Adrenal gland (tissue), 19 donors: ENCODE measurements at places on chromosomes 1 and 21. TPM values are rescaled to one million over a fixed set of nuclear protein-coding genes. Genes with fewer than 3 reads are reported as not detected.
A peak's percentile ranks its signal among the peaks of the same experiment; 100 is the strongest.

Gene SV2A
- total RNA-seq: 10.1 TPM

Gene MSH4
- 0.32 TPM for total RNA-seq

Gene CDK18
- 31.3 TPM for total RNA-seq

Gene PLEKHA6
- total RNA-seq: 8.1 TPM

Gene NUDT4B
- 42.1 TPM for total RNA-seq

Gene USP25
- 46.1 TPM for total RNA-seq

Gene C8B
- not detected for total RNA-seq

Gene LINGO4
- total RNA-seq: not detected

- DNase-seq: no peak
Observed at GRCh38 chr1:216606047-216606637, 117.1 kb downstream of the ESRRG start.

- no peak for DNase-seq
Observed at GRCh38 chr1:12168451-12169160, 1.8 kb downstream of the TNFRSF1B start.

GRCh38 chr1:245096311-245097066 is 58.3 kb upstream of the KIF26B start:
- peak; percentile 21 for DNase-seq

- DNase-seq: no peak
Observed at GRCh38 chr1:150121236-150121862, 28.4 kb upstream of the PLEKHO1 start.

DNA sequence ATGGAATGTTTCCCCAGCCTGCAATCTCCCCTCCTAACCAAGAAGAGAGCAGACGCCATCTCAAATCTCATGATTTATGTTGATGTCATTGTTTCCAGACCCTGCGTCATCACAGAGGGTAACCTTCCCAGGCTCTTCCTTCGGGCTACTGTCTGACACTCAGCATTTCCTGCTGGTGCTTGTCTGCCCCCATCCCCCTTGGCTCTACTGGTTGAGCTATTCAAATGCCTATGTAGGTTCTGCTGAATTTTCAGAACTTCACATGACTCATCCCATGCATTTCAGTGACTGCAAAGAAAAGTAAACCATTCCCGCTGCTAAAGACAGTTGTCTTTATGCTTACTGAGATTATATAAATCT is 24.8 kb upstream of the ITPKB start:
- no peak for DNase-seq

DNA sequence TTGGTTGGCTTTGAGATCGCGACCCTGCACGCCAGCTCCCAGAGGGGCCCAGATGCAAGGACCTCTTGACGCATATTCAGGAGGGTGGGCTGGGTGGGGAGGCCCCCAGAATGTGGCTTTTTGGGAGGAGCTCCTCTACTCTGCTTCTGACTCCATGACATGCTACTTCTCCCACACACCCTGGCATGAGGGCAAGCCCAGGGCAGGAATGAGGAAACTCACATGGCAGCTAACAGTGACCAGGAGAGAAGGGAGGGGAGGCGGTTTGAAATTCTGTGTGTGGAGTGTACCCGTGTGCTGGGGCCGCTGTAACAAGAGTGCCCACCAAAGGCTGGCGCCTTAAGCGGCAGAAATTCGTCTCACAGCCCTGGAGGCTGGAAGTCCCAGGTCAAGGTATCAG is 61.3 kb upstream of the GPR153 start:
- DNase-seq: no peak

- DNase-seq: no peak
Observed at GRCh38 chr1:212618466-212619210, 10.1 kb downstream of the ATF3 start.

- DNase-seq: peak; percentile 51
Observed at GRCh38 chr21:44816761-44817505, 929 bp downstream of the SUMO3 start.

DNA sequence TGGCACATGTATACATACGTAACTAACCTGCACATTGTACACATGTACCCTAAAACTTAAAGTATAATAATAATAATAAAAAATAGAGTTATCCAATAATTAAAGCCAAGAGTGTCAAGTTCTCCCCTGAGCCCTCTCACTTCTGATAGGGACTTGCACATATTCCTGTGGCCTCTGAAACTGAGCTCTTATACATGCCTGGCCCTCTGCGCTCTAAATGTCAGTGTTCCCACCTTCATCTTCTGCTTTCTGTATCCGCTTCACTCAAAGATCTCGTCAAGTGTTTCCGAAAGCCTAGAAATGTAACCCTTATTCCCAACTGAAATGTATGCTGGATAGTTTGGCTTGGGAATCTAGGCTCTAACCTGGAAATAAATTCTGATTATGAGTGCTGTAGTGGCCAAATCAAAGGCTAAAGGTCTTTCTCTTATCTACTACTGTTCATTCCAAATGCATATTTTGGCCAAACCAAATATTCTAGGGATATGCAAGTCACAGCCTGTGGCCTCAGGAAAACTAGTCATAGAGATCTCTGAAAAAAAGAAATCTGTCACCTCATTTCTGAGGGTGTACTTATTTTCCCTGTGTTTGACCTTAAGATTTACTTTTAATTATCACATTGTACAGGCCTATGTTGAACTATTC is 99.5 kb upstream of the LYPLAL1 start:
- DNase-seq: no peak

GRCh38 chr21:37534431-37534830 is 167.9 kb downstream of the DYRK1A start:
- peak; percentile 27 for DNase-seq

- no peak for DNase-seq
Observed at GRCh38 chr1:234840843-234841242, 230.9 kb upstream of the IRF2BP2 start.

- peak; percentile 38 for DNase-seq
Observed at GRCh38 chr1:166479052-166479631, 312.3 kb upstream of the FAM78B start.

DNA sequence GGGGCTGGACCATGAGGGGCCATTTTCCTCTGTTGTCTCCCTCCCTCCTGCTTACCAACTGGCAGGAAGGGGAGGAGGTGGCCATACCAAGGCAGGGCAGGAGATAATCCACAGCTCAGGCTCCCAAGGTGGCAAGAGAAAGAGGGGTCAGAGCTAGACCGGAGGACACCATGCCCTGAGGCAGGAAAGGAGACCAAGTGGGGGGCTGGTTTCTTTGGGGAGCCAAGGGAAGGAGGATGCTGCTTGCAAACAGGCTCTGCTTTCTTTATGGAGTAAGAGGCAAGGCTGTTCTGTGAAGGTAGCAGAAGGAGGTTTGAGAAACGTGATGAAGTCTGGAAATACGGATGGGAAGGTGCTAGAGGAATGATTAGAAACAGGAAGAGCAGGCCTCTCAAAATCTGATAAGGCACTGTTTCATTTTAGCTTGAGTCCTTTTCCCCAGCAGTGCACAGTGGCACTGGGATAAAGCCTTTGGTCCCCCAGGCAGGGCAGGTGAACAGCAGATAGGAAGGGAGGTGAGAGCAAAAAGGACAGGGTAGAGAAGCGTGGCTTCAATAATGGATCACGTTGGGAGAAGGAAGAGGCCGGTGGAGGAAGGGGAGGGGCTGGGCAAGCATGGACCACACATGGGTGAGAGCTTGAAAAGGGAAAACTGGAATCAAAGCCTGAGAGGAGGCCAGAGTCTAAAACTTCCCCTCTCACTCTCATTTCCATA is 44.2 kb upstream of the GALNT2 start:
- no peak for DNase-seq

GRCh38 chr21:14711287-14711686 is 165.2 kb upstream of the SAMSN1 start:
- DNase-seq: no peak

DNA sequence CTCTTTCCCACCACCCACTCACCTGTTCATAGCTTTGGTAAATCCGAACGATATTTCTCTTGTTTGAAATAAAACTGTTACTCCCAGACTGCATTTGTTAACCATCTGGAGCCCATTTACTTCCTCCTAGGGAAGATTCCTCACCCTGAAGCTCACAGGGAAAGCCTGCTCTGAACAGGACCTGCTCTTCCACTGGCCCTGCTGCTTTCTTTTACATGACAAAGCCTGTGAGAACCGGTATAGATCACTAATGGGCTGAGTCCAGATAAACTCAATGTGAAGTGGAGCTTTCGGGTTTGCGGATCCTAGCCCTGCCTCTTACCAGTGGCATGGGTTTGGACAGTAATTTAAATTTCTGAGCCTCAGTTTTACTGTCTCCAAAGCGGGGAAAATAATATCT is 45.2 kb downstream of the FAM163A start:
- DNase-seq: no peak

GRCh38 chr1:241844593-241844992 is 3.4 kb upstream of the EXO1 start:
- no peak for DNase-seq

GRCh38 chr1:35390600-35391494 is 122.3 kb downstream of the ZMYM4 start:
- DNase-seq: no peak

DNA sequence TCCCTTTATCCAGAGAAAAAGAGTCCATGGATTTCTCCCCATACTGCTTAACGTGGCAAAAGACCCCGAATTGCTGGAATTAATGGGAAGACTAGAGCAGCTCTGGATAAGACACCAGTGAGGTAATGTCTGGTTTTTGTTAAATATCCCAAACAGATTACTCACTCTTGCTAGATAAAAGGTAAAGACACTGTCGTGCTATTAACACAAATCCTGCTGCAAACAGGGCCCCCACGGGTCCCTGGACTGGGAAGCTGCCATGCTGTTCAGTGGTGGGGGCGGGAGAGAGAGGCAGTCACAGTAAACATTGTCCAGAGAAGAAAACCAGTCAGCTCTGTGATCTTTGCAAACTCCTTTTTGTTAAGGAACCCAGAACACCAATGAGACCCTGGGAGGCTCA is 15.2 kb upstream of the SRP9 start:
- DNase-seq: peak; percentile 28

DNA sequence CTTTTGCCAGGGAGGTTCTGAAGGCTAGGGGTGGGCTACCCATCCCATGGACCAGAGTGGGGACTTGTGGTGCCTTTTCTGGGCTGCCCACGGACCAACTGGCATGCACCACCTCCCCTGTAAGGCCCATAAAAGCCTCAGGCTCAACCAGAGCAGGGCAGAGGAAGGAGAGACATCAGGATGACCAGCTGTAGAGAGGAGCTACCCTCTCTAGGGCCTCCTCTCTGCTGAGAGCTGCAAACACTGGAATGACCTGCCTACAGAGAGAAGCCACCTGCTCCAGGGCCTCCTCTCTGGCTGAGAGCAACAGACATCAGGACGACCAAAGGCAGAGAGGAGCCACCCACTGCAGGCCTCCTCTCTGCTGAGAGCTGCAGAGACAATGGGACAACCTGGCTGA is 140.9 kb downstream of the EIF4G3 start:
- no peak for DNase-seq

GRCh38 chr21:36852293-36852692 is 114.2 kb downstream of the HLCS start:
- DNase-seq: no peak

GRCh38 chr1:111792249-111792648 is 36.5 kb downstream of the DDX20 start:
- DNase-seq: peak; percentile 2

- DNase-seq: no peak
Observed at GRCh38 chr1:70892930-70893329, 154.7 kb downstream of the PTGER3 start.

DNA sequence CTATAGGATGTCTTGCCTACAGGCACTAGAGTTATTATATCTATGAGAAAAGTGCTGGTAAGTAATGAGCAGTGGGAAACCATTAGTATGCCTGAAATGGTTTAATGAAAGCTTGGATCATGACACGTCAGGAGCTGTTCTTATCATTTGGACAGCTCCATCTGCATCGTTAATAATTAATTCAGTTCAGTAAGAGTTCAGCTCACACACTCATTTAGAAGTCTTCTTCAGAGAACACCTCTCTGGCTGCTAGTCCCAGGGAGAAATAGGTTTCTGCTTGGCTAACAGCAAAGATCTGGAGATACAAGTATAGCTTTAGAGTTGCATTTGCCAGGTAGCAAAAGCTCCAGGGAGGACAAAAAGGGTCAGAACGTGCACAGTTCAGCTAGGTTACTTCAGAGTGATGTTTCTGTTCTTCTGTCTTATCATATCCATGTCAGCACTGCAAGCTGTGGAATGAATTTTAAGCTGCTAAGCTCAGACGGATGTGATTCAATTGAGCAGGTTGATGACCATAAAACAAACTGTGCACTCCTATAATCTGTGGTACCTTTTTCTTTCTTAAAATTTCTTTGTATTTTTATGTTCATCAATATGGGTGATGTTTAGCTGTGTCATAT is 173.6 kb downstream of the ADGRL2 start:
- no peak for DNase-seq

DNA sequence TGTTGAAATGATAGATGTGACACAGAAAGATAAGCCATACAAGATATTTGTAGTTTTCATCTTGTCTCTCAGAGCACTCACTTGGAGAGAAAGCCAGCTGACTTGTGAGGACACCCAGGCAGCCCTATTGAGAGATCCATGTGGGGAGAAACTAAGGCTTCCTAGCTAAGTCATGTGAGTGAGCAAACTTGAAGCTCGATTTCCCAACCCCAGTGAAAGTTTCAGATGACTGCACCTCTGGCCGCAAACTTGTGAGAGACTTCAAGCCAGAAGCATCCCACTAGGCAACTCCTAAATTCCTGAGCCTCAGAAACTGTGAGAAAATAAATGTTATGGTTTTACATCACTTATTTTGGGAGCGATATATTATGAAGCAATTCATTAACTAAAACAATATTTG is 832.3 kb downstream of the LTN1 start:
- DNase-seq: no peak

- DNase-seq: no peak
Observed at GRCh38 chr21:43956670-43957035, 55.5 kb upstream of the TRAPPC10 start.

GRCh38 chr1:225651872-225652728 is 823 bp downstream of the ENAH start:
- peak; percentile 53 for DNase-seq

GRCh38 chr1:83815330-83815729 is 183.6 kb downstream of the TTLL7 start:
- DNase-seq: peak; percentile 62

GRCh38 chr1:108079440-108080025 is 114.6 kb upstream of the VAV3 start:
- no peak for DNase-seq

- DNase-seq: no peak
Observed at GRCh38 chr1:169608226-169608625, 21.7 kb downstream of the SELP start.

DNA sequence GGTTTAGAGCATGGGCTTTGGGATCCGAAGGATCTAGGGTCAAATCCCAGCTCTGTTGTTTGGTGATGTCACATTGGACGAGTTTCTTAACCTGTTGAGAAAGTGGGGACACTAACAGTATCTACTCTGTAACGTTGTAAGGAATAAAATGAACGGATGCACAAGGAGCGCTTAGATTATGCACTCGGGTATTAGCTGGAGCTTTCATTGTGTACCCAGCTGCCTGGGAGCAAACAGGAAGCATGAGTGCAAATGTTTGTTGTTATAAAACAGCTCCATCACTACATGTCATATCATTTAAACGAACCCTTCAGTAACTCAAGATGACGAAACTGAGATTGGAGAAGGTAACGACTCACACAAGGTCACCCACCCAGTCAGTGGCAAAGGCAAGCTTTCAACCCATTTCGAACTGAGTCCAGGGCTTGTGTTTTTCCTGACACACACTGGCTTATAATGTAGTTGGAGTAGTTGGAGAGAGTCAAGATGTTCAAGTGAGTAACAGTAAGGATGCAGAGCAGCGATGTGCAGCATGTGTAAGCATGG is 16.2 kb upstream of the SLC6A17 start:
- DNase-seq: no peak

- DNase-seq: no peak
Observed at GRCh38 chr1:19689085-19689757, 24.5 kb downstream of the HTR6 start.

- no peak for DNase-seq
Observed at GRCh38 chr1:31335007-31335406, 37.9 kb downstream of the FABP3 start.

- no peak for DNase-seq
Observed at GRCh38 chr1:156726549-156727226, 1.6 kb upstream of the METTL25B start.
